Smooth muscle cell of bladder (primary cell): ENCODE measurements at places on chromosomes 6 and 20. TPM values are rescaled to one million over a fixed set of nuclear protein-coding genes. Genes with fewer than 3 reads are reported as not detected.

The NKAPL gene
- 1.8 and 2.0 TPM in 2 replicates for total RNA-seq

The TUBB1 gene
- total RNA-seq: under 0.01 TPM in 1 of 2 replicates, not detected in the other

The CSTF1 gene
- 19.2 and 24.7 TPM in 2 replicates for total RNA-seq

The MAS1 gene
- total RNA-seq: under 0.01 and 0.09 TPM in 2 replicates

The BPI gene
- not detected in 2 replicates for total RNA-seq

The VWA7 gene
- 0.14 and 0.28 TPM in 2 replicates for total RNA-seq

The TRIM31 gene
- total RNA-seq: not detected in 2 replicates

The DDX39B gene
- total RNA-seq: 317 and 461 TPM in 2 replicates

The RRBP1 gene
- 277 and 309 TPM in 2 replicates for total RNA-seq

The CGA gene
- total RNA-seq: 0.09 TPM in 1 of 2 replicates, not detected in the other

The REM1 gene
- 0.09 TPM in 1 of 2 replicates, not detected in the other for total RNA-seq

The TSHZ2 gene
- total RNA-seq: 0.43 and 1.8 TPM in 2 replicates

The TFAP2D gene
- total RNA-seq: not detected in 2 replicates
